Karpas-422 (cell line): ENCODE measurements at places on chromosomes 13 and 19. TPM values are rescaled to one million over a fixed set of nuclear protein-coding genes. Genes with fewer than 3 reads are reported as not detected.

ZNF304 gene
- 6.9 and 10.0 TPM in 2 replicates for total RNA-seq

MRPL4 gene
- 78.6 and 136 TPM in 2 replicates for total RNA-seq

CASP14 gene
- not detected in 2 replicates for total RNA-seq

HTR2A gene
- not detected in 2 replicates for total RNA-seq

HRC gene
- not detected in 2 replicates for total RNA-seq

RPS16 gene
- 378 and 758 TPM in 2 replicates for total RNA-seq

LCP1 gene
- total RNA-seq: 352 and 415 TPM in 2 replicates

CEACAM16 gene
- not detected in 2 replicates for total RNA-seq

ZNF132 gene
- total RNA-seq: not detected in 2 replicates

AMER2 gene
- total RNA-seq: not detected in 2 replicates

GRK1 gene
- not detected in 2 replicates for total RNA-seq

GADD45GIP1 gene
- total RNA-seq: 23.2 and 66.6 TPM in 2 replicates

PDX1 gene
- not detected in 2 replicates for total RNA-seq

SERP2 gene
- not detected in 2 replicates for total RNA-seq

PSPN gene
- total RNA-seq: 0.76 and 1.0 TPM in 2 replicates

TCF3 gene
- total RNA-seq: 91.5 and 284 TPM in 2 replicates

FOXO1 gene
- 27.6 and 51.6 TPM in 2 replicates for total RNA-seq

RNF225 gene
- 0.90 and 0.97 TPM in 2 replicates for total RNA-seq

CCDC194 gene
- 4.1 and 9.3 TPM in 2 replicates for total RNA-seq

LILRB1 gene
- 0.07 and 5.2 TPM in 2 replicates for total RNA-seq

ZNF600 gene
- total RNA-seq: 23.5 and 35.3 TPM in 2 replicates

ENOX1 gene
- not detected in 2 replicates for total RNA-seq

TRMT1 gene
- total RNA-seq: 35.9 and 69.7 TPM in 2 replicates

KDM4B gene
- 50.8 and 59.7 TPM in 2 replicates for total RNA-seq

HSPB6 gene
- 0.18 and 1.5 TPM in 2 replicates for total RNA-seq

URI1 gene
- 77.7 and 106 TPM in 2 replicates for total RNA-seq

APC2 gene
- total RNA-seq: 1.1 and 2.8 TPM in 2 replicates

PCDH17 gene
- not detected in 2 replicates for total RNA-seq

SAMD4B gene
- 50.9 and 78.1 TPM in 2 replicates for total RNA-seq

PROSER3 gene
- 16.6 and 17.5 TPM in 2 replicates for total RNA-seq

FUT1 gene
- total RNA-seq: not detected in 2 replicates

SCN1B gene
- total RNA-seq: 0.52 and 0.54 TPM in 2 replicates

ARL11 gene
- 8.3 TPM in 2 replicates for total RNA-seq

ZNF66 gene
- total RNA-seq: 9.3 and 30.5 TPM in 2 replicates

IGFL3 gene
- total RNA-seq: not detected in 2 replicates

MLNR gene
- not detected in 2 replicates for total RNA-seq

LILRA2 gene
- total RNA-seq: not detected in 2 replicates

ZNF561 gene
- total RNA-seq: 16.1 and 35.2 TPM in 2 replicates

LILRA6 gene
- not detected in 2 replicates for total RNA-seq

AP1M2 gene
- not detected in 2 replicates for total RNA-seq

CEACAM21 gene
- total RNA-seq: not detected in 2 replicates

OR4F17 gene
- not detected in 2 replicates for total RNA-seq

PSG3 gene
- not detected in 2 replicates for total RNA-seq
